ELR (cell line): ENCODE measurements at places on chromosomes 12 and 14.

GRCh38 chr14:52023518-52023917, 34.2 kb downstream of the RTRAF start:
- DNase-seq = peak; percentile 75

DNA sequence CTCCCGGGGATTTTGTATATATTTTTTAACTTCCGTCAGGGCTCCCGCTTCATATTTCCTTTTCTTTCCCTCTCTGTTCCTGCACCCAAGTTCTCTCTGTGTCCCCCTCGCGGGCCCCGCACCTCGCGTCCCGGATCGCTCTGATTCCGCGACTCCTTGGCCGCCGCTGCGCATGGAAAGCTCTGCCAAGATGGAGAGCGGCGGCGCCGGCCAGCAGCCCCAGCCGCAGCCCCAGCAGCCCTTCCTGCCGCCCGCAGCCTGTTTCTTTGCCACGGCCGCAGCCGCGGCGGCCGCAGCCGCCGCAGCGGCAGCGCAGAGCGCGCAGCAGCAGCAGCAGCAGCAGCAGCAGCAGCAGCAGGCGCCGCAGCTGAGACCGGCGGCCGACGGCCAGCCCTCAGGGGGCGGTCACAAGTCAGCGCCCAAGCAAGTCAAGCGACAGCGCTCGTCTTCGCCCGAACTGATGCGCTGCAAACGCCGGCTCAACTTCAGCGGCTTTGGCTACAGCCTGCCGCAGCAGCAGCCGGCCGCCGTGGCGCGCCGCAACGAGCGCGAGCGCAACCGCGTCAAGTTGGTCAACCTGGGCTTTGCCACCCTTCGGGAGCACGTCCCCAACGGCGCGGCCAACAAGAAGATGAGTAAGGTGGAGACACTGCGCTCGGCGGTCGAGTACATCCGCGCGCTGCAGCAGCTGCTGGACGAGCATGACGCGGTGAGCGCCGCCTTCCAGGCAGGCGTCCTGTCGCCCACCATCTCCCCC, 777 bp downstream of the ASCL1 start:
- no peak for DNase-seq

DNA sequence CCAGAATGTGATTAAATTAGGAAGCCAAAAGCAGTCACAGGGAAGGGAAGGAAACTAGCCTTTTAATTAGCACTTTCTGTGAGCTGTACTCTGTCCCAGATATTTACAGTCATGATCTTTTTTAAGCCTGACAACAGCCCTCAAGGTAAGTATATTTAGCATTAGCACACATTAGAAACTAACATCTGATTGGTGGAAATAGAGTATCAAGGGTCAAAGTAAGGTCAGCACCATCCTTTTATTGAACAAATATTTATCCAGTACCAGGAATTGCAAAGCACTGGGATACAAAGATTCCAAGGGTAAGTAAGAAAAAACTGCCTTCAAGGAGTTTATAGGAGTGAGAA, 28.2 kb downstream of the RPGRIP1 start:
- DNase-seq = no peak

DNA sequence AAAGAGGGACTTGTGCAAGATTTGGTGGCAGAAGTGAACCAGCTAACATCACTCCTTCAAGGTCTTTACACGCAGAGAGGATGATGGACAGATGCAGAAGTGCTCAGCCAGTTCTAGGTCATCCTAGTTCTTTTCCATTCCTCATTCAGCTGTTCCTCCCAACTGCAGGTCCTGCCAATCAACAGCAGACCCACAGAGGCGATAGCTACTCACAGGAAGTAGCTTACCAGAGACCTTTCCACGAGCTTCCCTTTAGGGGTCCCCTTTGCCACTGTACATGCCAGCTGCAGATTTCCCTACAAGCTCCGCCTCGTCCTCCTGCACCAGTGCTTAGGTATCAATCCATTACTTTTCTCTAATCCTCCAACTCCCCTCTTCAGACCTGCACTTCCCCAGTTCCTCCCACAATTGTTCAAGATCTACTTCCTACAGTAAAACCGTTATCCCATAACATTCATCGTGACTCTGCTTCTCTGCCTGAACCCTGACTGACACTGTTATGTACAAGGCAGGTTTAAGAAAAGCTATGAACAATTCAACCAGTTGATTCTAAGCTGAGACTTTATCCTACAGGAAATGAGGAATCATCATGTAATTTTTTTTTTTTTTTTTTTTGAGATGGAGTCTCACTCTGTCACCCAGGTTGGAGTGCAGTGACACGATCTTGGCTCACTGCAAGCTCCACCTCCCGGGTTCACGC, 22.5 kb downstream of the RECQL start:
- peak; percentile 32 for DNase-seq
